ENCODE measurements at places on chromosomes 3 and 15.

- DNase-seq = no peak
Observed at GRCh38 chr3:118636841-118637240, 397.8 kb downstream of the IGSF11 start.

GRCh38 chr3:25430287-25430934 is 2.3 kb downstream of the RARB start:
- no peak for DNase-seq

DNA sequence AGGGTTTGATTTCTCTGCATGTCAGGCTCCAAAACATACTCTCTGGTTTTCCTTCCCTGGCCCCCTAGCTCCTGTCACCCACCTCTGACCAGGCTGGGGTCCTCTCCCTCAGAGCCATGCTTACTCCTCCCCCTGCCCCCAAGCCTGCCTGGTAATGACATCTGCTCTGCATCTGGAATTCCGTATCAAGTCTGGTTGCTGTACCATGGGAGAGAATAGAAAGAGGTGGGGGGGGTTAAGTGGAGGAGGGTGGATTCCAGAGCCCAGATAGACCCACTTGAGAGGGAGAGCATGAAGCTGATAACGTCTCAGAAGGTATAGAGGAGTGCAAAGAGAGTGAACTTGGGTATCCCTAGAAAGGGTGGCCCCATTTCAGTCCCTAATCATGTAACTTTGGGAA is 4.2 kb downstream of the IGDCC4 start:
- no peak for DNase-seq

DNA sequence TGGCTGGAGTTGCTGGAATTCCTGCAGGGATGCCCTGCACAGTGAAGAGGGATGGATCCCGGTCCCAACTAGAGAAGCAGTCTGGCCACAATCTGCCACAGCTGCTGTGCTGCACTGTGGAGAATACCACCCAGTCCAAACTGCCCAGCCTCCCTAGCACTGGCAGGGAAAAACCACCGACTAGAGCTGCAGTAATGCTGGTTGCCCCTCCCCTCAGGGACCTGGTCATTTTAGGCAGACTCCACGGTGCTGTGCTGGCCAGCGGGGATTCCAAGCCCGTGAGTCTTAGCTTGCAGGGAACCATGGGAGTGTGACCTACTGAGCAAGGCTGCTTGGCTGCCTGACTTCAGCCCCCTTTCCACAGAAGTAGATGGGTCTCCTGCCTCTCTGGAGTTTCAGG is 478.0 kb upstream of the ATP11B start:
- no peak for DNase-seq

DNA sequence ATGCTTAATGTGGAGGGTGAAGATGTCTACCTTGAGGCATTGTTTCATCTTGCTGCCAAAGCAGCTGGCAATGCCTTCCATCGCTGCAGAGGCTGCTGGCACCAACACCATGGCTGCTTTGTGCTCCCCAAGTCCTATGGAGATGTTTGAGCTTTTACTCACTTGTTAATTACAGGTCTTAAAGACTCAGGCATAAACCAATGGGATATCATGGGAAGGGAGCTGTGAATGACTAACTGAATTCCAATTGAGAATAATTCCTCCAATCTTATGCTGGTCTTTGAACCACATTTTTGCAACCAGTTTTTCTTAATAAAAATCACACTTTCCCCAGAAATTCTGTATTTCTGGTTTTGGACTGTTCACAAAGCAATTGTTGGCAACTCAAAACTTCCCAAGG is 762.0 kb downstream of the GBE1 start:
- no peak for DNase-seq

DNA sequence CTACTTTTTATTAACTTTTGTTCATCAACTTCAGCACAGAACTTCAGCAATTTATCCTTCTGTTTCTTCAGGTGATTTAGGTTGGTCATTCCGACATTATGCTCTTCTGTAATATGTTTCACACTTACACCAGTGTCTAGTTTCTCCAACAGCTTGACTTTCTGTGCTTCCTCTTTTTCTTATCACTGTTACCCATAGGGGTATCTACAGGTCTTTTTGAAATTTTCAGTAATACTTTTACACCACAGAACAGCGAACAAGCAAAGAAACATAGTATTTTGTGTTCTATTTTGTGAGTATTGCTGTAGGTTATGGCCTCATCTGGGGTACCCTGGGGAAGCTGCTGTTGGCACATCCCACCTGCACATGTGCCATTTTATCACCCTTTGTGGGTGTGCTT is 260.7 kb downstream of the NSUN3 start:
- DNase-seq = no peak

- DNase-seq = no peak
Observed at GRCh38 chr3:75042941-75043340, 428.5 kb upstream of the CNTN3 start.

DNA sequence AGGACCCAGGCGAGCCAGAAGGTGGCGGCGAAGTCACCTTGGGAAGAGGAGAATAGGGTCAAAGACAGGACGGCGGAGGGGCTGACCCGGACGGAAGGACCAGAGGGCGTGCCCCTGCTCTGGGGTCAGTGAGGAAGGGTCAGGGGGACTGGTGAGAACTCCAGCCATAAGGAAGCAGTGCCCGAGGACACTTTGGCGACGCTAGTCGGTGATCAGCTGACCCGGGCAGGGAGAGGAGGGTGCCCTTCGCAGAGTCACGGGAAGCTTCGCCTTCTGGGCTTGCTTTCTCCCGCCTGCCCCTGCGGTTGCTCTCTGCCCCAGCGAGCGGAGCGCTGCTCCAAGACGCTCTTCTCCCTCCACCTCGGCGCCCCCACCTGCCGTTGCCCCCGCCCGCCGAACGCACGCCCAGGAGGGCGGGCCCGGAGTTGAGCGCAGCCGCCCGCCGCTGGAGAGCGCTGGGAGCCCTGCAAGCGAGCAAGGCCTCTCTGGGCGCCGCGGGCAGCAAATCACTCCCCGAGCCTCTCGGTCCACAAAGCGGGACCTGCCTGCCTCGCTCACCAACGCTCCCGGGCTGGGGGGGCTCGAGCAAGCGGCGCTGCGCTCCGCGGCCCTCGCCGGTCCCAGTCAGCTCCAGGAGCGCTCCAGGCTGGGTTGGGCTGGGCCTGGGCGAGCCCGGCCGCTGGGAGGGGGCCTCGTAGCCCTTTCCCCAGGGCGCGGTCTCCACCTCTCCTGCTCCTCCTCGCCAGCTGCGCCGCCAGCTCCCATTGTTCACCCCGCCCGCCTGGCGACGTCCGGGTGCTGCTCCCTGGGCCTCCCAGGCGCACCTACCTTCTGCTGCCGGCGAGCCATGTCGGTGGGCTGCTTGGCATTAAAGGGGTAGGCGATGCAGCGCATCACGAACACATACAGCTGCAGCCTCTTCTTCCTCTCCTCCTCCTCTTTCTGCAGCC is 1.2 kb downstream of the CADPS start:
- no peak for DNase-seq

GRCh38 chr3:195699388-195699771 is 21.4 kb upstream of the MUC20 start:
- DNase-seq = no peak

- DNase-seq = no peak
Observed at GRCh38 chr3:135157045-135157740, 362.1 kb downstream of the EPHB1 start.

- DNase-seq = no peak
Observed at GRCh38 chr15:73244333-73244732, 124.4 kb downstream of the HCN4 start.

DNA sequence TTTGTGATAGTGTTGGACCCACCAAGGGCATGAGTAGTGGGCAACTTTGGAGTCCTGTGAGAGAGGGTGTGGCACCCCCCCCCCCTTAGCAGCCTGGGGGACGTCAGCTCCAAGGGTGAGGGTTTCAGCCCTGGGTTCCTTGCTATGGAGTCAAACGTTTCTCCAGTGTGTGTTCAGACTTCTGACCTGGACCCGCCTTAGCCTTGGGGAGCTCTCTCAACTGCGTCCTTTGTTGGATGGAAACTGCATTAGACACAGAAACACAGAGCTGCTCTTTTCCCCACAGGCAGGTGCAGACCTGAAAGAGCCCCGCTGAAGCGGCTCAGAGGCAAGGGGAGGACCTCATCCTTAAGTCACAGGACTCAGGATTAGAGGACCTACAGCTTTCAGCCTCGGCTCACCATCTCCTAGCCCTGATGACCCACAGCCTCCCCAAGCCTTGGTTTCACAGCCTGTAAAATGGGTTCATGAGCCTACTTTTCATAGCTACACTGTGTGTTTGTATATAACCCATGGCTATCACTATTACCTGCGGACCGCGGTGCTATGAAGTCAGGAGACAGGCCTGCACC is 19.9 kb downstream of the ZNF710 start:
- DNase-seq = no peak

DNA sequence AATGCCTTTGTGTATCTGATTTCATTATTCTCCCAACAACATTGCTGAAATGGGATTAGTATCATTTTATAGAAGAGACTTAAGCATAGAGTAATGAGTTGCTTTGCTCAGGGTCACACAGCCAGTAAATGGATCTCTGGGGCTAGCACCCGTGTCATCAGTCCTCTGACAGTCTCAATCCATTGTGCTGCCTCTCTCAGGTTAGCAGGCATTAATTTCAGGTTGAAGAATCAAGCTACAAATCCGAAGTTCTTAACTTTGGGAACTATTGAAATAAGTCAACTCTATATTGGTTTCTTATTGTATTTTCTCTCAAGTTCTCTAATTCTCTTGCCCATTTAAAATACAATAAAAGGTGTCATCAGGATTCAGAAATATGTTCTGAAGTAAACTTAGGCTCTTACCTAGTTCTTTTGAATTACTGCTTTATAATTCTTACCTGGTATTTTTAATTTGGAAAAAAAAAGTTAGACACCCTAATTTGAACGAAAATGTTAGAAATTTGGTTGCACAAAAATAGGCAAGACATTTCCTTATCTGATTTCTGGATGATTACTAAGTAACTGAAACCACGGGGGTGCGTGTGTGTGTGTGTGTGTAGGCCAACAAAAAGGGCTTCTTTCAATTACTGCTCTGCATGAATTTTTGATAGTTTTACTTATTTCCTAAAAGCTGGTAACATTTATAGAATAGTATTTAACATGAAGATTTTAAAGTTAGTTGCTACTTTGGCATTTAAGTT is 189.8 kb downstream of the MBNL1 start:
- DNase-seq = no peak

GRCh38 chr3:4850211-4850927 is 128.9 kb upstream of the BHLHE40 start:
- DNase-seq = peak; percentile 46

Measured in stimulated activated CD8-positive, alpha-beta memory T cell treated with anti-CD3 and anti-CD28 coated beads, Interleukin-15, amount 100 ng/mL, for 48 hours (primary cell).